Stomach (tissue), 19 donors: ENCODE measurements at places on chromosomes 7 and 10. TPM values are rescaled to one million over a fixed set of nuclear protein-coding genes. Genes with fewer than 3 reads are reported as not detected.
A peak's percentile ranks its signal among the peaks of the same experiment; 100 is the strongest.

DNA sequence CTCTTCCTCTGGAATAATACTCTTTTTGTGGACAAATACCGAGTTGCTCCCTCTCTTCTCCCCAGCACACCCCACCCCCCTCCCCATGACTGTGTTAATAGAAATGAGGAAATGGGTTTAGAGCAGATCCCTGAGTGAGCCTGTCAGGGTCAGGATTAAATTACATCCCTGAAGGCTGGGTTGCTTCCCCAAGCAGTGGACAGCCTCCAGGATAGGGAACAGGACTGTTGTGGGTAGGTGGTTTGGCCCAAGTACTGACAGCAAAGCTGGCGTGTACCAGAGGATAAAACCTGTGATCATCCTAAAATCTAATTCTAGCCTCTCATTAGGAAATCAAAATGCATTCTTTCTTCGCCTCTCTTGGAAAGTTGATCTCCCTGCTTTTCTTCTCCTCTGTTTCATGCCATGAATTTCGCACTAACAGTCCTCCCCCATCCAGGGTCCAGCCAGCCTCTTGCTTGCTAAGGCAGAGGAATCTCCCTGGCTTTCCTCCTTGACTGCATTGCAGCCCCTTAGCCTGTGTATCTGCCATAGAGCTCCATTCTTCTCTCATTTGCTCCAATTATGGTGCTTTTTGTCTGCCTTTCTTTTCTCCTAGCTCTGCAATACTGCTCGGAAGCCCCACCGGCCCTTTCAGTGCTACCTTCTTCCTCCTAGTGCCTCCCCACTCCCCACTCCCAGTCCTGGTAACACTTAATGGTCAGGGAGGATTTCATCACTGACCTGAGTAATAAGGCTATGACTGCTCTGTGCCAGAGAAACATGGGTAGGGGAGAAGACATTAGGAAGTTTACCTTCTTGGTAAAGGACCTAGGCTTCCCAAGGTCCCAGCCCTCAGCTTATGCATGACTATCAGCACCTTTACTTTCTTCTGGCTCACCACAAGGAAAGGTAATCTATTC is 8.4 kb downstream of the LRRC4 start:
- H3K36me3 ChIP-seq, result peaks cover 11% of the 10 kb centered on the region
- no peak overlapping the region for H3K4me3 ChIP-seq
- H3K27ac ChIP-seq, result no peak overlapping the region

GRCh38 chr10:113957013-113957412 is 86.7 kb upstream of the ADRB1 start:
- no peak overlapping the region for H3K4me3 ChIP-seq
- no peaks in the 10 kb centered on the region for H3K27me3 ChIP-seq
- peak; percentile 74 for DNase-seq

DNA sequence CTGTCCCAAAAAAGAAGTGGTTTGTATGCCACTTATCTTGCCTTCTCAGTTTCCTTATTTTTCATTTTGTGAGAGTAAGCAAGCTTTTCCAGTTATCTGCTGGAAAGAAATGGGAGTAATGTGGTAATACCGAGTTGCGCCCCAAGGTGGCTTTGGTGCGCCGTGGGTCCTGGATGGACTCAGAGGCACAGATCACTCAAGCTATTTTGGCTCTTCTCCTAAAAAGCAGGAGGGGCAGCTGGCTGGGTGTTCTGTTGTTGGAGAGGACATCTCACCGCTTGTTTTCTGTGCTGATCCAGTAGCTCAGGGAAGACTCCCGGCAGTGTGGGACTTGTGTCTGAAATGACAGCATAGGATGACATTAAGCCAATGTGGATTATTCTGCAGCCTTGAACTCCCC is 16.4 kb downstream of the PRKRIP1 start:
- no peak overlapping the region for H3K4me3 ChIP-seq
- H3K4me1 ChIP-seq, result peaks cover 19% of the 10 kb centered on the region
- peaks cover 98% of the 10 kb centered on the region for H3K36me3 ChIP-seq
- DNase-seq, result no peak
- no peaks in the 10 kb centered on the region for H3K27me3 ChIP-seq
- no peak overlapping the region for H3K27ac ChIP-seq

GRCh38 chr10:100229819-100230422 is 525 bp upstream of the CHUK start:
- H3K4me3 ChIP-seq, result peak overlapping the region; percentile 97
- H3K27ac ChIP-seq, result peak overlapping the region; percentile 91
- H3K36me3 ChIP-seq, result peaks cover 42% of the 10 kb centered on the region
- H3K4me1 ChIP-seq, result peaks cover 21% of the 10 kb centered on the region
- no peak for DNase-seq

GRCh38 chr7:41735206-41735605 is 32.3 kb upstream of the INHBA start:
- H3K4me1 ChIP-seq, result no peaks in the 10 kb centered on the region
- H3K4me3 ChIP-seq, result no peak overlapping the region
- DNase-seq, result no peak
- H3K27me3 ChIP-seq, result no peaks in the 10 kb centered on the region
- no peak overlapping the region for H3K27ac ChIP-seq
- no peaks in the 10 kb centered on the region for H3K36me3 ChIP-seq

DNA sequence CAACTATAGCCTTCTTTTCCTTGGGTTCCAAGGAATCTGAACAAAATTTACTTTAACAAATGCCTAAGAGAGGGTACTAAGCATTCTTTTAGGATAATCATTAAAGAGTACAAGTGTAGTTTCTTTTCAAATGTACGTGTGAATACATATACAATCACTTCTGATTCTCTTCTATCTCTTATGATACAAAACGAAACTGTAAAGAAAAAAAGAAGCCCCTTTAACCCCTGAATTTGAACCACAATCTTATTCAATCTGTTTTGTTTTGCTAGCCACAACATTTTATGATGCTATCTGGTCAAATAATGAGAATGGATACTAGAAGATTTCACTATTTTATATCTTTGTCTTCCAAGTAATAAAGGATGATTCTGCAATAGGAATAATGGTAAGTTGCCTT is 48.7 kb downstream of the SIRT1 start:
- H3K4me3 ChIP-seq, result no peak overlapping the region
- no peaks in the 10 kb centered on the region for H3K27me3 ChIP-seq
- no peak overlapping the region for H3K27ac ChIP-seq
- peaks cover 29% of the 10 kb centered on the region for H3K36me3 ChIP-seq

GRCh38 chr7:155769701-155770100 is 42.6 kb downstream of the SHH start:
- DNase-seq, result no peak
- H3K27me3 ChIP-seq, result no peaks in the 10 kb centered on the region
- H3K36me3 ChIP-seq, result peaks cover 45% of the 10 kb centered on the region
- H3K4me3 ChIP-seq, result no peak overlapping the region
- peaks cover under 1% of the 10 kb centered on the region for H3K4me1 ChIP-seq
- H3K27ac ChIP-seq, result peak overlapping the region; percentile 64

DNA sequence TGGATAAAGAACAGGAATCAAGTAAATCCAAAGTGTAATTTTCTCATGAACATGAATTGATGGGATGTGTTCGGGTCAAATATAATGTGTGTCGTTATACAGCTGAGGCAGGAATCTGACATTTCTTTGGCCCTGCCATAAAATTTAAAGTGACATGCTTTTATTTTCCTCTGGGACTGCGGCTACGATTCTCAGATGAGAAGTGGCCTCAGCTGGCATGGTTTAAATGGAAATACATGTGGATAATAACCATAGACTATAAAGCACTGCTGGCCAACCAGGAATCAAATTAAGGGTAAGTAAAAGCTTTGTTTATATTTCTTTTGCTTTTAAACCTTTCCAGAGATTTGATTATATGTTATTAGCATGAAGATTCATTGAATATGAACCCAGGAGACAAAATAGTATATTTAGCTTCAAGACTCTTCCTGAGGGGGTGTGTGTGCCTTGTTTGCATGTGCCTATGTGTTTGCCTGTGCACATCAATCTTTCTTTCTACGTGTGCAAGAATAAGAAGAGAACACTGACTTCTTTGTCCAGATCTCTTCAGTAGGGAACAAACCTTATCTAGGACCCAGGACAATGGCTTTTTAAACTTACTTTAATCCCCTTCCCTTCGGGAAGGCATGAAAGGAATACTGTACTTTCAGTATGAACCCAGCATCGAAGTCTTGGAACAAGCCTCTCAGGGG is 629.0 kb upstream of the PFKP start:
- no peak overlapping the region for H3K27ac ChIP-seq
- no peak overlapping the region for H3K4me3 ChIP-seq
- DNase-seq, result no peak
- no peaks in the 10 kb centered on the region for H3K27me3 ChIP-seq
- H3K4me1 ChIP-seq, result no peaks in the 10 kb centered on the region

DNA sequence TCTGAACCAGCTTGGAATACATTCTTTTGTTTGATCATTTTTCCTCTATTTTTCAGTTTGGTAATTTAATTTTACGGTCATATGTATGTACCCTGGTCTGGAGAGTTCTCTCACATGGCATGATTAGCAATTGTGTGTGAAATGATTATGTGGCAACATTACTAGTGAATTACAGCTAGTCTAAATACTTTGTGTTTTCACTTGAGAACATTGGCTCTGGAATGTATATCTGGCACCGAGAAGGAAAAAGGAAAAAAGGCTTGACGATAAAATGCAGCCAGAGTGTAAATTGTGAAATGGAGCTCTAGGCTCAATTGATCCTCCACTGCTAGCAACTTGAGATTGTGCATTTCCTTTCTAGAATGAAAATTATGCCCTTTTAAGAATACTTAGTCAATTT is 397.2 kb downstream of the EXOC4 start:
- DNase-seq, result peak; percentile 38
- H3K27me3 ChIP-seq, result no peaks in the 10 kb centered on the region
- peaks cover 17% of the 10 kb centered on the region for H3K4me1 ChIP-seq
- H3K27ac ChIP-seq, result no peak overlapping the region
- no peaks in the 10 kb centered on the region for H3K36me3 ChIP-seq
- no peak overlapping the region for H3K4me3 ChIP-seq

DNA sequence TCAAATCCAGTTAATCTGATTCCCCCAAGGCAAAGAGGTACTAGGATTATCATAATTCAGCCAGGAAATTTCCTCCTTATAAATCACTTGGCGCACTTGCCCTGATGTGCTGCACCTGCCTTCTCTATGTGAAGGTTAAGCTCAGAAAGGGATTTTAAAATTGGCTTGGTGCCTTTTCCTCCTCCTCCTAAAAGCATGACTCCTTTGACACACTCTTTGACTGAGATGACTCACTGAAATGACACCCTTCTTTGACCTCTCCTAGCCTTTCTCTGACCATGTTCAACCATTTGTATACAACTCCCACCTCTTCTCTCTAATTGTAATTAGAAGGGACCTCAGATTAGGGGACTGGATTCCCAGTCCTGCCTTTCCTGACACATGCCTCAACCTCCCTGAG is 46.5 kb downstream of the ABLIM1 start:
- no peaks in the 10 kb centered on the region for H3K27me3 ChIP-seq
- H3K4me3 ChIP-seq, result no peak overlapping the region
- DNase-seq, result no peak
- no peaks in the 10 kb centered on the region for H3K36me3 ChIP-seq

DNA sequence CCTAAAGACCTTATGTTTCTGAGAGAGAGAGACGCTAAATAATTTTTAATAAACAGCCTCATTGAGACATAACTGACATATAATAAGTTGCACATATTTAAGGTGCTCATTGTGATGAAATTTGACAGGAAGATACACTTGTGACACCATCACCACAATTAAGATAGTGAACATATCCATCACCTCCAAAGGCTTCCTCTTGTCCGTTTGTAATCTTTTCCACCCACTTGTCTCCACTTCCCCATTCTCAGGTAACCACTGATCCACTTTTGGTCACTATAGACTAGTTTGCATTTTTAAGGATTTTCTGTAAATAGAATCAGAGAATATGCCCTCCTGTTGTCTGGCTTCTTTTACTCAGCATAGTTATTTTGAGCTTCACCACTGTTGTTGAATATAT is 195.1 kb upstream of the WDR11 start:
- no peaks in the 10 kb centered on the region for H3K4me1 ChIP-seq
- H3K36me3 ChIP-seq, result no peaks in the 10 kb centered on the region
- H3K4me3 ChIP-seq, result no peak overlapping the region
- H3K27me3 ChIP-seq, result no peaks in the 10 kb centered on the region

- H3K27ac ChIP-seq, result no peak overlapping the region
- peak; percentile 36 for DNase-seq
- no peak overlapping the region for H3K4me3 ChIP-seq
- no peaks in the 10 kb centered on the region for H3K27me3 ChIP-seq
Measured at GRCh38 chr7:12493407-12493806, 77.1 kb upstream of the SCIN start.

- H3K27me3 ChIP-seq, result peaks cover 4% of the 10 kb centered on the region
- peaks cover 17% of the 10 kb centered on the region for H3K4me1 ChIP-seq
- no peak overlapping the region for H3K27ac ChIP-seq
- no peak overlapping the region for H3K4me3 ChIP-seq
- no peak for DNase-seq
Measured at GRCh38 chr7:2982831-2983230, 60.8 kb downstream of the CARD11 start.

DNA sequence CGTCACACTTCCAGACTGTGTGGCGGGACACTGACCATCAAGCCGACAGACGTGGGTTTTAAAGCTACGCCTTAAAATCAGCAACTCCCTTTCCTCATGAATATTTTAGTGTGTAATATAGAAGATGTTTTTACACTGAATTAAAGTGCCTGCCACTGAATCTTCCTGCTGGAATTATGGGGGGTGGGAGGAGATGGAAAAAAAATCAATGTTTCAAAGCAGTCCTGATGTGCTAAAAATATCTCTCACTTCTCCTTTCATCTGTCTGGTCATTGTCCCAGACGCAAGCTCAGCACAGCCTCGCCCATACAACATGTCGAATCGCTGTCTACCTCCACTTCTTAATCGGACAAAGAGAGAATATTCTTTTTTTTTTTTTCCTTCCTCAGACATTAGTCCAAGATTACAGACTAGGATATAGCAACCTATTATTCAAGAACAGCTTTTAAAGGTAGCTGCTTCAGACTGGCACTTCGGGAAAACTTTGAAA is 165.1 kb upstream of the KLF14 start:
- DNase-seq, result no peak
- H3K4me3 ChIP-seq, result no peak overlapping the region
- peak overlapping the region; percentile 81 for H3K27ac ChIP-seq
- H3K27me3 ChIP-seq, result no peaks in the 10 kb centered on the region
- H3K4me1 ChIP-seq, result peaks cover 80% of the 10 kb centered on the region

- no peak overlapping the region for H3K4me3 ChIP-seq
- peaks cover 20% of the 10 kb centered on the region for H3K27me3 ChIP-seq
- DNase-seq, result no peak
Measured at GRCh38 chr10:73908853-73909539, 1.9 kb upstream of the PLAU start.

- H3K27ac ChIP-seq, result no peak overlapping the region
- no peaks in the 10 kb centered on the region for H3K27me3 ChIP-seq
- no peak for DNase-seq
- H3K4me1 ChIP-seq, result no peaks in the 10 kb centered on the region
Measured at GRCh38 chr7:38746438-38746837, 115.3 kb upstream of the AMPH start.

DNA sequence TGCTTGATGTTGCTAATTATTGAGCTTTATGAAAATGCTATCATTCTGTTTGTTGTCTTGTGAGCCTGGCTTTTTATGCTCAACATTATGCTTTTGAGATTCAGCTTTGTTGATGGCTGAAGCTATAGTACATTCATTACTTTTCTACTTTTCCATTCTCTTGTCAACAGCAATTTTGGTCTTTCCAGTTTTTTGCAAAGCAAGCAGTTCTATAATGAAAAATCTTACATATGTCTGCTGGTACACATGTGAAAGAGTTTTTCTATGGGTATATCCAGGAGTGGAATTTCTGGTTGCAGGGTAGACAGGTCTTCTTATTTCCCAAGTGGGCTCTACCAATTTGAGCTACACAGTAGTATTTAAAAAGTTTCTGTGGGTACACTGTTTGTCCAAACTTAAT is 36.8 kb downstream of the SLC35B4 start:
- H3K4me1 ChIP-seq, result no peaks in the 10 kb centered on the region
- no peaks in the 10 kb centered on the region for H3K36me3 ChIP-seq
- no peak for DNase-seq
- peaks cover 17% of the 10 kb centered on the region for H3K27me3 ChIP-seq
- no peak overlapping the region for H3K4me3 ChIP-seq
- H3K27ac ChIP-seq, result no peak overlapping the region

Gene LLCFC1
- total RNA-seq, result not detected

Gene ZNF33B
- total RNA-seq, result 24.9 TPM

Gene VWC2
- total RNA-seq, result under 0.01 TPM

Gene PON1
- total RNA-seq, result 0.55 TPM
